Calu3 (cell line): ENCODE measurements at places on chromosomes 3 and 15. TPM values are rescaled to one million over a fixed set of nuclear protein-coding genes. Genes with fewer than 3 reads are reported as not detected.
A peak's percentile ranks its signal among the peaks of the same experiment; 100 is the strongest.

DNA sequence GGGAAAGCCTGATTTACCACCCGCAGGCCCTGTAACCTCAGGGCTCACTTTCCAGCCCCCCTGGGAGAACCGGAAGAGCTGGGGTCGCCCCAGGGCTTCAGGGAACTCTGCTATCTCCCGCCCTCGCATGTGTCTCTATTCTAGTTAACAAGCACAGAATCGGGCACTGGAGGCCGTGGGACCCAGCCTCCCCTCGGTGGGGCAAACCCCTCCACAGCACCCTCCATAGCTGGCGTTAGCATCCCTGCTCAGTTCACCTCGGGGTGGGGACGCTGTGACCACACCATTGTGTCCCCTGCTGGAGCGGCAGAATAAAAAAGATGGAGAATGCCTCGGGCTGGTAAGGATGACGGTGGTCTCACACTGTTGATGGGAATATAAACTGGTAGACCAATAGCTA lies 3.5 kb upstream of the LRRC15 start:
- H3K4me3 ChIP-seq = no peak overlapping the region
- DNase-seq = no peak
- H3K4me1 ChIP-seq = peaks cover 12% of the 10 kb centered on the region
- no peak overlapping the region for H3K27ac ChIP-seq
- H3K27me3 ChIP-seq = peaks cover 97% of the 10 kb centered on the region

CLEC3B gene
- not detected in 2 replicates for total RNA-seq

ST6GAL1 gene
- 14.4 and 20.4 TPM in 2 replicates for total RNA-seq

ACOX2 gene
- 1.1 and 1.4 TPM in 2 replicates for total RNA-seq

LRRIQ4 gene
- 0.27 TPM in 1 of 2 replicates, not detected in the other for total RNA-seq

GRCh38 chr3:4107430-4107829 lies 195.7 kb upstream of the SETMAR start:
- H3K27me3 ChIP-seq = no peaks in the 10 kb centered on the region
- no peak overlapping the region for H3K27ac ChIP-seq
- no peak for DNase-seq
- no peaks in the 10 kb centered on the region for H3K36me3 ChIP-seq
- H3K4me3 ChIP-seq = no peak overlapping the region

ZNF197 gene
- 12.0 and 14.0 TPM in 2 replicates for total RNA-seq

- H3K4me1 ChIP-seq = peaks cover 65% of the 10 kb centered on the region
- H3K27me3 ChIP-seq = no peaks in the 10 kb centered on the region
- peak; percentile 84 for DNase-seq
- H3K36me3 ChIP-seq = peaks cover 5% of the 10 kb centered on the region
- peak overlapping the region; percentile 79 for H3K27ac ChIP-seq
Observed at GRCh38 chr3:182609575-182610156, 183.6 kb upstream of the ATP11B start.

DNA sequence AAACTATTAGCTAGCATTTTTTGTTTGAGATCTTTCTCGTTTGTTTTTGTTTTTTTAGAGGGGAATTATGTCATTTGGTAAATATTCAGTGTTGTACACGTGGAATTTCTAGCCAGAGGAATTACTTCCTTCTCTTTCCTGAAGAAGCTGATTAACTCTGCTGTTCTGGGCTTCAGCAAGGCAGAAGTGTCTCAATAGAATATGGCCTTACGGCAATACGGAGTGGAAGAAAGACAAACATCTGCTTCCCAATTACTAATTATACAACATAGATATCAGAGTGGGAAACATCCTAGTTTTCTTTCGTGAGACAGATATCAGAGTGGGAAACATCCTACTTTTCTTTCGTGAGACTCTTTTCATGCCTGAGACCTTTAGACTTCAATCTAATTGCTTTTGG lies 11.9 kb downstream of the P3H2 start:
- H3K27ac ChIP-seq = no peak overlapping the region
- H3K27me3 ChIP-seq = no peaks in the 10 kb centered on the region
- H3K4me3 ChIP-seq = no peak overlapping the region
- peaks cover 20% of the 10 kb centered on the region for H3K4me1 ChIP-seq
- H3K36me3 ChIP-seq = no peaks in the 10 kb centered on the region

DNA sequence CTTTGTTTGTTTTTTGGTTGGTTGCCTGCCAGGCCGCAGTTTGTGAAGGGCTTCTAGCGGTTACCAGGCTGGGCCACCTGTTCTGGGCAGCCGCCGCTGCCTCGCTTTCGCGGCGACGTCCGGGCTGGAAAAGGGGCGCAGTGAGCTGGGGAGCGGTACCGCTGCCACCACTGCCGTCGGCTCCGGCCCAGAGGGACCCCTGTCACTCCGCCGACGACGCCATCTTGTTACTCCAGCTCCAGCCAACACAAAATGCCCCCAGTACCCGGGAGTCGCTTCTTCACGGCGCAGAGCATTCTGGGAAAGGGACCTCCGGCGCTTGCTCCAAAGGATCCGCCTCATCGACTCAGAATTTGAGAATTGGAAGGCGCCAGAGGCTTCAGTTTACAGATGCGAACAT lies 238.8 kb downstream of the CDIN1 start:
- no peak overlapping the region for H3K27ac ChIP-seq
- H3K4me3 ChIP-seq = no peak overlapping the region
- H3K36me3 ChIP-seq = no peaks in the 10 kb centered on the region

DNA sequence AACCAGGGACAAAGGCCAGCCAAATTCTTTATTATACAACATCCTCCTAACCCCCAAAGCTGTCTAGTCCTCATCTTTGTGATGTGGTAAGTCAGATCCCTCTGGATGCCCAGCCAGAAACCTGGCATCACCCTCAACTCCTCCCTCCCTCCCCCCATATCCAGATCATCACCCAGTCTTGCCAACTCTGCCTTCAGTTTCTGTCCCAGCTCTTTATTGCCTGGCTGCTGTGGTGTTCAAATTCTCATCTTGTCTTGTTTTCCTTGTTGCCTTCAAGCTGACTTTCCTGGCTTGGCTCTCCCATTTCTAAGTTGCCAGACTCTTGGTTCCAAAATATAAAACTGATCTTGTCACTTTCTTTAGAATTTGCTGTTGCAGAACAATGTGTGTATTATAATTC lies 28.6 kb downstream of the MAP2K1 start:
- no peak for DNase-seq
- H3K36me3 ChIP-seq = no peaks in the 10 kb centered on the region
- H3K4me1 ChIP-seq = peaks cover 12% of the 10 kb centered on the region

GNAT1 gene
- not detected in 2 replicates for total RNA-seq

CAMKV gene
- 0.38 and 0.83 TPM in 2 replicates for total RNA-seq
